ENCODE measurements at places on chromosomes 6 and 20.

DNA sequence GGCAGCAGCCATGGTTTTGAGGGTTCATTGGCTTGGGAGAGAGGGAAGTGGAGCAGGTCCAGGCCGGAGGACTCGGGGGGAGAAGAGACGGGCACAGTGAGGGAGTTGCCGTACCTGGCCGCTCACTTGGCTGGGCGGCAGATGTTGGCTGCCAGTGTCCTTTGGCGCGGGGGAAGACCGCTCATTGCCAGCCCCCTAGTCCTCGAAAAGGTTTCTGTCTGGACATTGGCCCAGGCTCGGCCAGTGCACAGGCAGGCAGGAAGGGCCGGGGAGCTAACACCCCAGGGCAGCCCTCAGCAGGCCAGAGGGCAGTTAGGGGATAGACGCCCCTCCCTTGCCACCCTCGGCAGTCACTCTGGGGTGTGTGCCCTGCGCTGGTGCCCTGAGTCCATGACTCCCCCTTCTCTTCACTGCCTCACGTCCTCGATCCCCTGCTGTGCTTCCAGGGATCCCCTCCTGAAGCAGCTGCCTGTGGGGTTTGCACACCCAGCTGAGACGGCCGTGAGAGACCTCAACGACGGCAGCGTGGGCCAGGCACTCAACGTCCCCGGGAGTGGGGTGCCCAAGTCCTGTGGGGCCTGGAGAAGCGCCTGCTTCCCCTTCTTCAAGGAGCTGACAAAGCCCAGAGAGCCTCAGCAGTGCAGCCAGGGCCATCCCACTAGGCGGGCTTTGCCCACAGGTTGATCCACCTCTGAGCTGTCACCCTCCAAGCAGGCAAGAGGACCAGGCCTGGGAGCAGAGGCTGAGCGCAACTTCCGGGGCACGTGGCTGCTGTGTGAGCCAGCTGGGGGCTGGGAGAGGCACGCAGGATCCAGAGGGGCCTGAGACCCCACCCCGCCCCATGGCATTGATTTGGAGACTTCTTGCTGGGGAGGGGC is 20.4 kb downstream of the RBM38 start:
- DNase-seq = no peak

DNA sequence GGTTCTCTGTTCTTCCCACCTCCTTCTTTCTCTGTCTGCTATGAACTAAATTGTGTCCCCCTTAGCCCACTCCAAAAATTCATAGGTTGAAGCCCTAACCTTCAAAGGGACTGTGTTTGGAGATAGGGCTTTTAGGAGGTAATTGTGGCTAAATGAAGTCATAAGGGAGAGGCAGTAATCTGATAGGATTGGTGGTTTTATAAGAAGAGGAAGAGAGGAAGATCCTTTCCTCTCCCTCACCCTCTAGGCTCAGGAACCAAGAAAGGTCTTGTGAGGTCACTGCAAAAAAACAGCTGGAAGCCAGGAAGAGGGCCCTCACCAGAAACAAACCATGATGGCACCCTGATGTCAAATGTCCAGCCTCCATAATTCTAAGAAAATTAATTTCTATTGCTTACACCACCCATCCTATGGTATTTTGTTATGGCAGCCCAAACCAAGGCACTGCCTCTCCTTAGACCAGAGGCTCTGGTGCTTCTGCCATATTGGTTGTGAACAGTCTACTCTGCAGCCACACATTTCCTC is 135.1 kb upstream of the COL21A1 start:
- no peak for DNase-seq

GRCh38 chr6:133230052-133230451 is 11.1 kb upstream of the EYA4 start:
- DNase-seq = no peak

GRCh38 chr6:134077301-134077700 is 24.9 kb upstream of the SLC2A12 start:
- peak; percentile 85 for DNase-seq

DNA sequence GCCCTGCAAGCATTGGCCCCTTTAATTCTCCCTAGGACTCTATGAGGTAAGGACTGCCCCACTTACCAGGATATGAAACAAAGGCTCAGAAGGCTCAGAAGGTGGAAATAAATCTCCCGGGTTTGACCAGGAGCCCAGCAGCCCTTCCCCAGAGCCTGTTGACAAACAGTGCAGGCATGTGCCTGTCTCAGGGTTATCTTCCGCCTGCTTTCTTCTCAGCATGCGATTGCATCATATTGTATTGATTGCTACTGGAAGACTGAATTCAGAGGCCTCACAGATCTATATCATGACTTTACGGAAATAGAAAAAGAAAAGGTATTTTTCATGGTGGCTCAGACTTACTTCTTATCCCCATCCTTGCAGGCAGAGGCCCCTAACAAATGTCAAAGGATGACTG is 92.7 kb downstream of the PHACTR3 start:
- DNase-seq = no peak

GRCh38 chr6:119078376-119079282 is at the start of gene FAM184A:
Gene FAM184A, minus strand, starts transcription at chr6:119078664. Its CDS starts 365 bp downstream, at chr6:119078299.
- peak; percentile 27 for DNase-seq
